ENCODE measurements at places on chromosomes 4 and X.

- no peak for DNase-seq
These were observed 1006.9 kb downstream of the PCDH7 start for GRCh38 chr4:31727030-31727429.

- no peak for DNase-seq
These were observed 7.1 kb upstream of the TMEM35A start for GRCh38 chrX:101071582-101071981.

DNA sequence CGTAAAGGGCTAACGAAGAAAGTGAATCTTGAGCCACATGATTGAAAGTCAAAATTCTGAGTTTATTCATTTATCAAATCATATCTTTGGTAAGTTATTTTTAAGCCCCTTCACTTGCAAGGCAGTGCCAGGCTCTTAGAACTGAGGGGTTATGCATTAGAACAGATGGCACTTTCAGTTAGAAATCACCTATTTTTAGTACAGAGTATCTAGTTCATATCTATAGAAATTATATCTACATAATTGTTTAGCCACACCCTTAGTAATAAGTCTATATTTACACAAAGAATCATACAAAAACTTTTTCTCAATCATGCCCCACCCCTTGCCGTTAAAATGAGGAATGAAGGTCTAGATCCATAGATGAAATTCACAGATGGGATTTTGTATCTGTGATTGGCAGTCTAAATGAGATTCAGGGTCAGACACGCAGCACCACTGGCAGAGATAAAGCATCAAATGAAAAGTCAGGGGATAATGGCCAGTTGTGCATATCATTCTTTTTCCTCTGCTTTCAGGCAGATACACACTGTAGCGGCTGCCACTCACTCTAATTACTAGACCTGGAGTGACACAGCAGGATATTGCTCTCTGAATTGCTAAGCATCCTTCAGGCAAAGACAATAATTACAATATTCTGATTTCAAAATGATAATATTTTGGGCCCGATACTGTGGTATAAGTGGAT is 440.5 kb downstream of the MAPK10 start:
- DNase-seq = no peak

DNA sequence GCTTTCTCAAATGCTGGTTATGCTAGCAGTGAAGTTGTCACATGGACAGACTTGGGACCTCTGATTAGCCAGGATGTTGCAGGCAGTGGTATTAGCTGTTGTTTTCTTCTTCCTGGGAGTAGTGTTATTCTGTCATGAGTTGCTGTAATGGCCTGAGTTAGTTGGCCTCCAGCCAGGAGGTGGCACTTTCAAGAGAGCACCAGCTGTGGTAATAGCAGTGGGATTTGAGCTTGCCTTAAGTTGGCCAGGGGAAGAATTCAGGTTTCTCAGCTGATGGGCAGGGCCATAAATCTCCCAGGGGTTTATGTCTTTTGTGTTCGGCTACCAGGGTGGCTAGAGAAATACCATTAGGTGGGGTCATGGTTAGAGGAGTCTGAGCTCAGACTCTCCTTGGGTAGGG is 132.6 kb downstream of the GLUD2 start:
- DNase-seq = no peak

- DNase-seq = no peak
These were observed 39.9 kb upstream of the CYP4V2 start for GRCh38 chr4:186151499-186151898.

DNA sequence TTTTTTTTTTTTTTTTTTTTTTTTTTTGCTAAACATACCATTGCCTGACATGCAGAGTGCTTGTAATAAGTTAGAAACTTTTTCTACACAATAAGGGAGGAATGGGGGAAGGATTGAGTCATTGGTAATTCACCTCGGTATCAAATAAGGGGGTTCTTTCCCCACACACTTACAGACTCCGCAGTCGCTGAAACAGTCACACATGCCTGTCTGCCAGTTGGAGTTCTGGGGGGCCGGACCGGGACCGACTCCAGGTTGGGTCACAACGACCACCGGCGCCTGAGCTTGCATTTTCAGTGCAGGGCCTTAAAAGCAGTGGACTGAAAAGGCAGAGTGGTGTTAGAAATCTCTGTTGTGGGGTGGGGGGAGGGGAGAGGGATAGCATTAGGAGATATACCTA is 6.9 kb downstream of the PLAC8 start:
- no peak for DNase-seq

DNA sequence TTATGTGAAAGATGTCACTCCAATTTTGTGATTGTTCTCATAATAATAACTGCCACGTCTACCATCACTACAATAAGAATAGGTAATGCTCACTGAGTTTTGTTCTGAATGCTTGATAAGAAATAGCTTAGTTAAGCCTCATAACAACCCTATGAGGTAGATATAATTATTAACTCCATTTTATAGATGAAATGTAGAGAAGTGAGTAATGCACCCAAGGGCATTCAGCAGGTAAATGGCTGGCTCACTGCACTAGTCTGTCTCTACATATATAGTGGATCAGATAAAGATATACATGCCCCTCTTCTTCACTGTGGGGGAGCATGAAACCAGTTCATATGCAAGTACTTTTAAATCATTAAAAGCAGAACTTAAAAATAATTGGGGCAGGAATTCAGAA is 65.8 kb upstream of the SLC4A4 start:
- DNase-seq = no peak

- no peak for DNase-seq
These were observed 34.4 kb upstream of the SH3RF1 start for GRCh38 chr4:169305173-169305572.

GRCh38 chr4:80035336-80035735 is 37.7 kb downstream of the ANTXR2 start:
- DNase-seq = no peak

DNA sequence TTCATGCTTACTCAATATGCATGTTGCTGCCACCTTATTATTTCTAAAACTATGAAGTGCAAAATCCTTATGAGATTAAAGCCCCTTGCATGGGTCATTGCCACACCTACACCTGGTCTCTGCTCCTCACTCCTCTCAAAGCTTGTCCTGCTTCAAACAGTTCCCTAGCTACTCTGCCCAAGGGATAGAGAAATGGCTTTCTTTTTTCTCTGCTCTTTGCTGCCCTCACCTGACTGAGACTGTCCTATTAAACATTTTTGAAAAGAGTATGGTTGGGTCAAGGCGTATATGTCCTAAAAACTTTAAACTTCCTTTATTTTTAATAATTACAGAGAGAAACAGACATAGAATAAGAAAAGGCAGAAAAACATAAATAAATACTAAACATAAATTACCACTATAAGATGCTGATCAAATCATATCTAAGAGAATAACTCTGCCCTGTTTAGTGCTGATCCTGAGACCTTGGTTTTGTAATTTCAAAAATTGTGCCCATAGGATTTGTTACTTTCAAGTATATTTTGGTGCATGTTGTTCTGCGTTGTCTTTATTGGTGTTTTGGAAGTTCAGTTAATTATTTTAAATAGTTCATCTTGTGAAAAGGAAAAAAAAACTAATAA is 704.9 kb upstream of the PABPC4L start:
- DNase-seq = no peak

DNA sequence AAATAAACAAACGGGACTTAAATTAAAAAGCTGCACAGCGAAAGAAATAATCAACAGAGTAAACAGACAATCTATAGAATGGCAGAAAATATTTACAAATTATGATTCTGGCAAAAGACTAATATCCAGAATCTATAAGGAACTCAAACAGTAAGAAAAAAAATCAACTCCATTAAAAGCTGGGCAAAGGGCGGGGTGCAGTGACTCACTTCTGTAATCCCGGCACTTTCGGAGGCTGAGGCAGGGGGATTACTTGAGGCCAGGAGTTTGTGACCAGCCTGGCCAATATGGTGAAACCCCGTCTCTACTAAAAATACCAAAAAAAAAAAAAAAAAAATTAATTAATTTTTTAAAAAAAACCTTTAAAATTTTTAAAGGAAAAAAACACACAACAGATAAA is 109.0 kb downstream of the ATP11C start:
- no peak for DNase-seq

DNA sequence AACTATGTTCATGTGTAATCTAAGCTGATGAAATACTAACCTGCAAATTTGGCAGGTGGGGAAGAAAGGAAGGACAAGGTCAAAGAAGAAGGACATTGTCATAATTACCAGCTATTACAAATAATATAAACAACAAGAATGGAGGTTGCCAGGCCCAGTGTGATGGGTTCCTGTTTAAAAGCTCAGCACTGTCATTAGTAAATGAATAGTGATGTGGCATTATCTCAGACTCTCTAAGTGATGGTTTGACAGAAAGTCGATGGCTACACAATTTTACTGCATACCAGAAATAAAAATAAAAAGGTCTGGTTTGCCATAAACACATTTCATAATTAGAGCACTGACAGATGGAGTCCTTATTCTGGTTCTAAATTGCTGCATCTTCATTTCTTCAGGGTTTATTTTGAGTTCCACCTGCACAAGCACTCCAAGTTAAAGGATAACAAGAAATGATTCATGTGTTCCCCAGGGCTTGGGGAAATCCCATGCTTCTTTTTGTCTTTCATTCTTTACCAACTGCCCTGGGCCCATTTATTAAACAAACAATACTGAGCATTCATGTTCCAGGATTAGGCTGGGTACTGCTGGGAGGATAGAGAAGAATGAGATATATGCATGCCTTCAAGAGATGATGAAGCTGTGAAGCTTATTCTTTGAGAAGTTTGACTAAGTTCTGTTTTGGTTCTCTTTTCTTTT is 367.8 kb upstream of the RASGEF1B start:
- DNase-seq = no peak

DNA sequence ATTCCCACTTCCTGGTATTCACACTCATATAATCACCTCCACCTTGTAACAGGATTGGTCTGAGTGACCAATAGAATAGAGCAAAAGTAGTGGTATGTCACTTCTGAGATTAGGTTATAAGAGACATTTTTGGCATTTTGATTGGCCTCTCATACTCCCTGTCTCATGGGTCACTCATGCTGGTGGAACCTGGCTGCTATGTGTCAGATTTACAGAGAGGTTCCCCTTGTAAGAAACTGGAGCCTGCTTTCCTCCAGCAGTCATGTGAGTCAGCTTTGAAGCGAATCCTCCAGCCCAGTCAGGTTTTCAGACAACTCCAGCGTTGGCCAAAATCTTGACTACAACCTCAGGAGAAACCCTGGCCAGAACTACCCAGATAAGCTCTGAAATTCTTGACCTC is 2.6 kb upstream of the OTUD4 start:
- DNase-seq = no peak

DNA sequence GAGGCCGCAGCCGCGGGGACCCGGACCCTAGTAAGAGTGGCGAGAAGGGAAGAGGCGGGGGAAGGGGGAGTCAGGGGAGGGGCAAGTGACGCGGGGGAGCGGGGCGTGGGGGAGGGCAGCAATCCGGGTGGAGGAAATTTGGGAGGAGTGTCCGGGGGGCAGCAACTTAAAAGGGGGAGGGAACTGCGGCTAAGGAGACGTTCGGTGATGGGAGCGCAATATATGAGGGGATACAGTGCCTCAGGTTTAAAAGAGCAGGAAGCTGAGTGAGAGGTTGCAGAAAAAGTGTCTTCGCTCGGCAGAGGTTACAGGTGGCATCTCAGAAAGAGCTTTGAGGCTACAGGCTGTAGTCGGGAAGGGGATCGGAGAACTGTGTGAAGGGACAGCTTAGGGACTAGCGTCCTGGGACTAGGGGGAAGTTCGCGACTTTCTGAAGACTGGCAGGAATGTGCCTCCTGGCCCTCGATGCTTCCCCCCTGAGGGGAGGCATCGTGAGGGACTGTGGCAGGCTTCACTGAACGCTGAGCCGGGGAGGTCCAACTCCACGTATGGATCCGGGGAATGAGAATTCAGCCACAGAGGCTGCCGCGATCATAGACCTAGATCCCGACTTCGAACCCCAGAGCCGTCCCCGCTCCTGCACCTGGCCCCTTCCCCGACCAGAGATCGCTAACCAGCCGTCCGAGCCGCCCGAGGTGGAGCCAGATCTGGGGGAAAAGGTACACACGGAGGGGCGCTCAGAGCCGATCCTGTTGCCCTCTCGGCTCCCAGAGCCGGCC is 519 bp downstream of the FOXO4 start:
- DNase-seq = peak; percentile 42

DNA sequence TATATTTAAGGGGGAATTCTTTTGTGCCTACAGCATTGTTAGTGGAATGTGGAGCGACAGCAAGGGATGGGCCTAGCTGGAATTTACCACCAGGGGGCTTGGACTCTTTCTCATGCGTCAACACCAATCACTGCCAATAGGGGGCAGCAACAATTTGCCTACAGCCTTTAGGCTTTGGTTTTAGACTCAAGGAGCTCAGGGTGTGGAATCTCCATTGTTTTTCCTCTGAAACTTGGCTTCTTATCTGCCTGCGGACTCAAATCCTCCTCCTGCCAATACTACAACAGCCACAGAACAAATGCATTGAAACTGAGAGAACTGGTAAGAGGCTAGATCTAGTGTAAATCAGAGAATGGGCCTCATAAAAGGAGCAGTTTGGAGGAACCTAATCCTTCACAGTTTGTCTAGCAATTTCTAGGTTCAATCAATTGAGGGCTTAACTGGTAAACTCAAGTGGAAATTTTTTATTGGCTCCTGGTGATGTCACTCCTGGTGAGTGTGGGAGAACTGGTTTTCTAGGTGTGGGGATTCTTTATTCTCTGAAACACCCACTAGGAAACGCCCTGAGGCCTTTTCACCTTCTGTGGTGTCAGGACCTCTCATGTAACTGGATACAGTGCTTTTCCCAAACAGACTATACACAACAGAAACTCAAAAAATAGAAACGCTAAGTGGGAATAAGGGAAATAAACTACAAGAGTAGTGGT is 27.9 kb upstream of the TMSB4X start:
- DNase-seq = peak; percentile 62

DNA sequence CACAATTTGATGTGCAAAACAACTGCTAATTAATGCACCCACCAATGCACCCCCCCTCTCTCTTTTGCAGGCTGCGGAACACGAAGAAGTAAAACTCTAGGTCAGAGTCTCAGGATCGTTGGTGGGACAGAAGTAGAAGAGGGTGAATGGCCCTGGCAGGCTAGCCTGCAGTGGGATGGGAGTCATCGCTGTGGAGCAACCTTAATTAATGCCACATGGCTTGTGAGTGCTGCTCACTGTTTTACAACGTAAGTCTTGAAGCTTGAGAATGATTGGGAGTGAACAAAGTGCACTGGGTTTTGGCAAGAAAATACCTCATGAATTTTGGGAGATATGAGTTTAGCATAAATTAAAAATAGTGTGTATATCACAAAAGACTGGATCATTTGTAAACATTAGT is 28.9 kb downstream of the TMPRSS11E start:
- DNase-seq = no peak

- DNase-seq = no peak
These were observed 532.9 kb upstream of the FTHL17 start for GRCh38 chrX:31604629-31605221.

DNA sequence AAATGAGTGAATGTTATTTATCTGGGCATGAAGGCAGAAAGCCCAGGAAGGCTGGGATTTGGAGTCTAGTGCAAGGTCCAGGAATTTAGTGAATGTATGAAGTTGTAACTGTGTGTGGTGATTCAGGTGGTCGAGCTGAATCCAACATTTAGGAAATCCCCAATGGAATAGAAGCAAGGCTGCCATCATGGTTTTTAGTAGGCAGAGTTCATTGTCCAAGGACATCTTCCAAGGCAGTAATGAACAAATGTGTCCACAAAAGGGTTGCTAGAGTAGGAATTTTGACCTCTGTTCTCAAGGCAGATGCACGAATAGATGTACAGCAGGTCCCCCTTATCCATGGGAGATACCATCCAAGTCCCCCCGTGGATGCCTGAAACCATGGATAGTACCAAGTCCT is 42.9 kb upstream of the ACSL1 start:
- no peak for DNase-seq
